Posterior vena cava (tissue), 2 donors: ENCODE measurements at places on chromosomes 11 and 22. TPM values are rescaled to one million over a fixed set of nuclear protein-coding genes. Genes with fewer than 3 reads are reported as not detected.

DNA sequence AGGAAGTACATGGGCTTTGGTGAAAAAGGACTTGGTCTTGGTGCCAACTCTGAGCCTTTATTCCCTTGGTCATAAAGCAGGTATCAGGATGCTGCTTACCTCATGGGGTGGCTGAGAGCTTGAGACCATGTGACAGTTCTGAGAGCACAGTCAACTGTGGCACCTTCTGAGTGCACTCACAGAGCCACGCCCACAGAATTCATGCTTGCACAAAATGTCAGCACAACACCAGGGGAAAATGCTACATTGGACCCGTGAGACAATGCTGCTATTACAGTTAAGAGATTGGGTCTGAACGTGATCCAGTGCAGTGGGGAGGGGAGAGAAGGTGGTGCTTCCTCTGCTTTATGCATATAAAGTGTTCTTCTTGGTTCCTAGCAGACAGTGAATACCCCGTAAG, 79.5 kb upstream of the SPON1 start:
- no peak for DNase-seq

DNA sequence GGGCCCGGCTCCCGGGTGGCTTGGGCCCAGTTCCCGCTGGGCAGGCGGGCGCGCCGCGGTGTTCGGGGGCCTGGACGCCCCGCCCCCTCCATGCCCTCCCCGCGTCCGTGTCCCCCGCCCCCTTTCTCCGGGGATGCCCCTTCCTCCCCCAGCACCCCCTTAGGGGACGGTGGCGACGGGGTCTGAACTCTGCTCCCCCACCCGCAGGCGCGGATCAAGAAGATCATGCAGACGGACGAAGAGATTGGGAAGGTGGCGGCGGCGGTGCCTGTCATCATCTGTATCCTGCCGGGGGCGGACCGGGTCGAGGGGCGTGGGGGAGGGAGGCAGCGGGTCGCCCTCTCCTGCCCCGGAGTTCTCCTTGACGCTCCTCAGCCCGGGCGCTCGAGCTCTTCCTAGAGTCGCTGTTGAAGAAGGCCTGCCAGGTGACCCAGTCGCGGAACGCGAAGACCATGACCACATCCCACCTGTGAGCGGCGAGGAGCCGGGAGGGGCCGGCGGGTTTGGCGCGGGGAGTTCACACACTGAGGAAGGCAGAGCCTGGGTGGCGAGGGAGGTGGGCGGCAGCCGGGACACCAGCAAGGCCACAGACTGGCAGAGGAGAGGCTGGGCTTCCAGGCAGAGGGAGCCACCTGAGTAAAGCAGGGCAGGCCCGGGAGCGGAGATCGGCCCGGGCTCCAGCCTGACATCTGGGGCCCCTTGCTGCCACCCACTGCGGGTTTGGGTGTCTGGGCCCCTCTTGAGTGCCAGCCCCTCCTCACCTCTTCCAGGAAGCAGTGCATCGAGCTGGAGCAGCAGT, 546 bp downstream of the DRAP1 start:
- no peak for DNase-seq

- DNase-seq, result no peak
These were observed 251.7 kb downstream of the GRM5 start for GRCh38 chr11:88814076-88814475.

DNA sequence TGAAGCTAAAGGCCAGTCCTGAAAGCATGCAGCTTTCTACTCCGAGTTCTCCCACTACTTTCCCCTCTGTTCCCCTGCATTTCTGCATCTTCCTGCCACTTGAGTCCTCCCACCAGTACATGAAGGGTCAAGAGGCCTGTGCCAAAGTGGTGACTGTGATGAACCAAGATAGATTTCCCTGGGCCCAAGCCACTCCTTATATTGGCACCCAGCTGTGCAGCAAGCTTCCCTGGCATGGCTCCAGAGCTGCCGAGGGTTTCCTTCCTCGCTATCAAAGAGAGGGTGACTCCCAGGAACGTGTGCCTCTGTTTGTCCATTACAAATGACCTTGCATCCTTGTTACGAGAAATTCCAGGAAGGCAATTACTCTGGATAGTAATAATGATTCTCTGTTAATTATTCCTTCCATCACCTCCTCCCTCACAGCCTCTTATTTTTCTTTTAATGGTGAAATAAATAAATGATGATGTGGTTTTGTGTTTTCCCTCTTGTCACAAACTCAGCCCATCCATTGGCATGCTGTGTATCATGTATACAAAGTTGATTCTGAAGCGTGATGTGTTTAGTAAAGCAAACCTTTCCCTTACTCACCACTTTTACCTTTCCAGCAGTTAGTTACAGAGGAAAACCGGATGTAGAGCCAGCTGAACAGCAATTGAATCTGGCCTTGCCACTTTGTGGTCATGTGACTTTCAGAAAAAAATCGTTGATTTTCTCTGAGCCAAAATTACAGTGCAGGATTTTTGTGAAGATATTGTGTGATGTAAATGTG, 8.3 kb downstream of the SRSF8 start:
- no peak for DNase-seq

- DNase-seq, result no peak
These were observed 9.6 kb downstream of the WT1 start for GRCh38 chr11:32425761-32426160.

PYGM gene
- 19.3 TPM for total RNA-seq

DNA sequence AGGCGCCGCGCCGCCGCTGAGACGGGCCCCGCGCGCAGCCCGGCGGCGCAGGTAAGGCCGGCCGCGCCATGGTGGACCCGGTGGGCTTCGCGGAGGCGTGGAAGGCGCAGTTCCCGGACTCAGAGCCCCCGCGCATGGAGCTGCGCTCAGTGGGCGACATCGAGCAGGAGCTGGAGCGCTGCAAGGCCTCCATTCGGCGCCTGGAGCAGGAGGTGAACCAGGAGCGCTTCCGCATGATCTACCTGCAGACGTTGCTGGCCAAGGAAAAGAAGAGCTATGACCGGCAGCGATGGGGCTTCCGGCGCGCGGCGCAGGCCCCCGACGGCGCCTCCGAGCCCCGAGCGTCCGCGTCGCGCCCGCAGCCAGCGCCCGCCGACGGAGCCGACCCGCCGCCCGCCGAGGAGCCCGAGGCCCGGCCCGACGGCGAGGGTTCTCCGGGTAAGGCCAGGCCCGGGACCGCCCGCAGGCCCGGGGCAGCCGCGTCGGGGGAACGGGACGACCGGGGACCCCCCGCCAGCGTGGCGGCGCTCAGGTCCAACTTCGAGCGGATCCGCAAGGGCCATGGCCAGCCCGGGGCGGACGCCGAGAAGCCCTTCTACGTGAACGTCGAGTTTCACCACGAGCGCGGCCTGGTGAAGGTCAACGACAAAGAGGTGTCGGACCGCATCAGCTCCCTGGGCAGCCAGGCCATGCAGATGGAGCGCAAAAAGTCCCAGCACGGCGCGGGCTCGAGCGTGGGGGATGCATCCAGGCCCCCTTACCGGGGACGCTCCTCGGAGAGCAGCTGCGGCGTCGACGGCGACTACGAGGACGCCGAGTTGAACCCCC, 798 bp downstream of the BCR start:
- no peak for DNase-seq

DNA sequence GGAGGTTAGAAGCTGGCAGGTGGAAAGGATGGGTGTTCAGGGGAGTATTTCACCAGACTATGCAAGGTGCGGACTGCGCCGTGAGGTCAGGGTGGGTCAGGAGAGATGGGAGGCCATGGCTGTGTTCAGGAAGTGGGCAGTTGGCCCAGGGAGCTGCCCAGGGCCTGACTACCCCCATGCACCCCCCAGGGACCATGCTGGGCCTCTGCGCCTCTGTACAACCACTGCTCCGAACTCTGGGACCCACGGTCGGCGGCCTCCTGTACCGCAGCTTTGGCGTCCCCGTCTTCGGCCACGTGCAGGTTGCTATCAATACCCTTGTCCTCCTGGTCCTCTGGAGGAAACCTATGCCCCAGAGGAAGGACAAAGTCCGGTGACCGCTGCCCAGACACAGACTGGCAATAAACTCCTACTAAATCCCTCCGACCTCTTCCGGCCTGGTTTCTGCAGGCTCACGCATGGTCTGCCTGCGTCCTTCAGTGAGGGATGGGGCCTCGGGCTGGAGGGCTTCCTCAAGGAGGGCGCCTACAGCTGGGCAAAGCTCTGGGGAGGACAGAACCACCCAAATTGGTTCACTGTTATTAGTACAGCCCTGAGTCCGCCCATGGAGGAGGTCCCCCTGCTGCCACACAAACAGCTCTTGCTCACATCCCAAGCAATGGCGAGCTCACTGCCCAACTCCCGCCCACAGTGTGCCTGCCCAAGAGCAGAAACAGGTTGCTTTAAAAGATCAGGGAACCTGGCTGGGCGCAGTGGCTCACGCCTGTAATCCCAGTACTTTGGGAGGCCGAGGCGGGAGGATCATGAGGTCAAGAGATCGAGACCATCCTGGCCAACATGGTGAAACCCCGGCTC, 4.2 kb downstream of the PHLDA2 start:
- DNase-seq, result no peak
